WERI-Rb-1 (cell line): ENCODE measurements at places on chromosomes 1 and 21.

- DNase-seq: no peak
Measured at GRCh38 chr21:33871171-33871570, 44.4 kb downstream of the ATP5PO start.

- DNase-seq: no peak
Measured at GRCh38 chr1:76496871-76497270, 370.4 kb upstream of the ST6GALNAC5 start.

DNA sequence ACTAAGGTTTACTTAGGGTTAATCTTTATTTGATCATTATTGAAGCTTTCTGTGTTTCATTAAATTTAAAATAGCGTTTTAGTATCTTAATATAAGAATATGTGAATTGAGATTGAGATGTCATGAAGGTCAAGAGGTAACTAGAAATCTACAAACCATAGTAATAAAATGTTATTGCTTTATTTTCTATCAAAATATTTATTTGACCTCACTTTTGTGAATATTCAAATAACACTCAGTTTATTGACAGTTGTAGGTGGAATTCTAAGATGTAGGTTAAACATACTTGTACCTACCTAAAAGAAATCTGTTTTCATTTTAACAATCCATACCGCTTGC is 5.7 kb downstream of the ADGRL2 start:
- DNase-seq: no peak

- no peak for DNase-seq
Measured at GRCh38 chr1:155527677-155528076, 34.9 kb downstream of the ASH1L start.

GRCh38 chr1:28296401-28297261 is 32.2 kb upstream of the MED18 start:
- DNase-seq: peak; percentile 87

DNA sequence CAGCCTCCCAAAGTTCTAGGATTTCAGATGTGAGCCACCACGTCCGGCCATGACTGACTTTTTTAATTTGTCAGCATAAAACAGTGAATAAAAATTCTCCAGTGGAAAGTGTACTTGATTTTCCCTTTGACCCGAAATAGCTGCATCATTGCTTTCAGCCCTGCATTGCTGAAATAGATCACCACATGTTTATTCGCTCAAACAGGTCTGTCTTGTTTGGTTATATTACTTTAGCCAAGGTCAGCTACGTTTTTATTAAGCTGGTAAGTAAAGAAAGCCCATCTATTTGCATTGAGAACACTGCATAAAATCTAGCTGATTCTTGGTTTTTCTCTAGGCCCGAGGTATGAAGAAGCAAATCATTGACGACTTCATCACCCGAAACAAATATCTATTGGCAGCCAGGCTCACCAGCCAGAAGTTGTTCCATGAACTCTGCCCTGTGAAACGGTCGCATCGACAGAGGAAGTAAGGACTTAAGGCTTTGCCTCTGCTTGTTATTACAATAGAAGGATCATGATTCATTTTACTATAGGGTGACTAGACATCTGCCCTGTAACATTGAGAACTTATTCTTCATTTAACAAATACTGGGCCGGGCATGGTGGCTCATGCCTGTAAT is 25.6 kb downstream of the AGMAT start:
- DNase-seq: no peak

GRCh38 chr21:29056005-29056404 is 17.4 kb downstream of the CCT8 start:
- no peak for DNase-seq

- no peak for DNase-seq
Measured at GRCh38 chr1:47771751-47772150, 225.4 kb downstream of the TRABD2B start.

DNA sequence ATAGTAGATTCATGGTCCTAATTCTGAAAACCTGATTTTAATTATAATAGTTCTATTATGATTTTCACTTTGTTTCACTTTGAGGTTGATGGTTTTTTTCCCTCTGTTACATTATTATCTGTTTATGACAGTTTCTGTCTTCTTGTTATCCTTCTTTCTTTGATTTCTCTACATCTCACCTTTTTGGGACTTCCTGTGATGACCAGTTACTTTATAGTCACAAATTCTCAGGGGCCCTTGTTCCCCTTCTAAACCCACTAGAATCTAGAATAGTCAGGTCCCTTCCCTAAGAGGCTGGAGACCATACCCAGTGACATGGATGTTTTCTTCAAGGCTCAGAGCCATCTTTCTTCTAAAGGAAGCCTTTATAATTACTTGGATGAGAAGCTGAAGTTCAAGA is 238.4 kb downstream of the GPR52 start:
- DNase-seq: no peak

GRCh38 chr1:101438359-101438758 is 201.5 kb downstream of the S1PR1 start:
- DNase-seq: no peak

- DNase-seq: no peak
Measured at GRCh38 chr1:12144969-12145368, 21.8 kb upstream of the TNFRSF1B start.

GRCh38 chr1:58884706-58885661 is 101.1 kb upstream of the JUN start:
- no peak for DNase-seq

DNA sequence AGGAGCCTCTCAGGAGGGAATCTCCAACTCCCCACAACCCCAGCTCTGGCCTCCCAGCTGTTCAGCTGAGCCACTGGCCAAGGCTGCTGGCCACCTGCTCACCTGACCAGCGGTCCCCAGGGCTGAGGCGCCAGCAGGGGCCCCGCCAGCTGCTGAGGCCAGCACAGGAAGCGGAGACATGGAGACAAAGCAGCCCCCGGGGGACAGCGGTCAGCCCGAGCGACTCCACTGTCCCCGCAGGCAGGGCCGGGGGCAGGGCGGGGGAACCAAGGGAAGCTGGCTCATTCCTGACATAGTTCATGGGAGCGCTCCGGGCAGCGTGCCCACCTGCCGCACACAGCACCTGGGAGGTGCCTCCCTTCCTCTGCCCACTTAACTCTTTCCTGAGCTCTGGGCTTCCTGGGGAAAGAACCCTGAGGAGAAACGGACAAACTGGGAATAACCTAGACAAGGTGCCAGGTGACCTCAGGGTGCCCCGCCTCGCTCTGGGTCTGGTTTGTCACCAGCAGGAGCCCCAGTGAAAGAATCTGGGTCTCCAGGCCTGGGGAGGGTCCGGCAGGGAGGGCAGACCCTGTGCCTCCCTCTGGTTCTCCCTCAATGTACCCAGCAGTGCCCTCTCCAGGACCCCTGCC is 10.7 kb downstream of the EPHA2 start:
- DNase-seq: no peak

DNA sequence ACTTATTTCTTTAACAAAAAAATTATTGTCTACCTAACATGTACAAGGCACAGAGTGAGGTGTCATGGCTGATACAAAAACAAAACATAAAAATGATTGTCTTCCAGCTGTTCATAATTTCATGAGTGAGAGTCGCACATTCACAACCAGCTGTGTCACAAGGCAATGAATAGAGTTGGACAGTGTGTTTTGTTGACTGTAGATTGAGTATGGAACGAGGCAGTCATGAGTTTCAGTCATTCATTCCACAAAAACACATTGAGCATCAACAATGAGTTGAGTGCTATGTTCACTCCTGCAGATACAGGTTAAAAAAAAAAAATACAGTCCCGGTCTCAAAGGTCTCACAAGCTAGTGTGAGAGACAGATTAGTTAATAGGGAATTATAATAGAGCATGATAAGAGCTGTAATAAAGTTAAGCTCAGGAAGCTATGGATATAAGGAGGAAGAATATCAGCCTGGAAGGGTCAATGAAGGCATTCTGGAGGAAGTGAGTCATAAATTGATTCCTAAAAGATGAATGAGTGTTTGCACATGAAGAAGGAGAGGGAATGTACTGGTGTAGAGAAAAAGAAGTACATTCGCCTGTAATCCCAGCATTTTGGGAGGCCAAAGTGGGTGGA is 47.8 kb upstream of the ARHGAP29 start:
- DNase-seq: no peak
